ENCODE measurements at places on chromosomes 11 and 22.

- no peak for DNase-seq
These were observed 226.1 kb upstream of the FAT3 start for GRCh38 chr11:91998481-91998880.

DNA sequence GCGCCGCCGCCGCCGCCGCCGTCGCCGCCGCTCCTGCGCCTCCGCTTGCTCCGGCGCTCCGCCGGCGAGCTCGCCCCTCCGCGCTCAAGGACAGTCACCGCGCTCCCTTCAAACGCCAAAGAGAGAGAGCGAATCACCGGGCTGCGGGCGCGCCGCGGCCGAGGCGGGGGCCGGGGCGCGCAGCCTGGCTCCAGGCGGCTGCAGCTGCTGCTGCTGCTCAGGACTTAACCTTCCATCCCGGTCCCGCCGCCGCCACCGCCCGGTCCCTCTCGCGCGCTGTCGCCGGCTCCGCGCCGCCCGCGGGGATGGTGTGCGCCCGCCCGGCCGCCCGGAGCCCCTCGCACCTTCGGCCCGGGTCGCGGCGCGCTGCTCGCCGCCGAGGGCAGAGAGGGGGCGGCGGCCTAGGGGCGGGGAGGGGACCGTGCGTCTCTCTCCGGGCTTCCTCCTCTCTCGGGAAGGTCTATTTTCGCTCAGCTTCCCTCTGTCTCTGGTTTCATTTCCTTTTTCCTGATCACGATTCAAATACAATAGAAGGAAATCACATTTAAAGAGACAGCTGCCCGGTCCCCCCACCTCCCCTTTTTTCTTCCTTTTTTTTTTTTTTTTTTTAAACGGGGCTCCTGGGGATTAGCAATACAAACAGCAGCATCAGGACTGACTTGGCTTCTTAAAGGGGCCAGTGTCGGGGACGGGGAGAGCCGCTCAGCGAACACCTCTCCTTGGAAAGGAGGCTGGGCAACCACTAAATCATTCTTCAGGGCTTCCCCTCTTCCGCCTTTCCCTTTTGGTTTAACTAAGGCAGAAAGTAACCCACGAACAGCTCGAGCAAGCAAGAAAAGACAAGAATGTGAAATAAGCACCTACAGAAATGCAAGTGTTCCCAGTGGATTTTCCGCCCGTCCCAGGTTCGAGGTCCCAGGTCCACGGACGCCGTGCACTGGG, 22.1 kb downstream of the LMO2 start:
- DNase-seq, result peak; percentile 43

GRCh38 chr11:45725121-45725520, 59.7 kb upstream of the CHST1 start:
- DNase-seq, result no peak

DNA sequence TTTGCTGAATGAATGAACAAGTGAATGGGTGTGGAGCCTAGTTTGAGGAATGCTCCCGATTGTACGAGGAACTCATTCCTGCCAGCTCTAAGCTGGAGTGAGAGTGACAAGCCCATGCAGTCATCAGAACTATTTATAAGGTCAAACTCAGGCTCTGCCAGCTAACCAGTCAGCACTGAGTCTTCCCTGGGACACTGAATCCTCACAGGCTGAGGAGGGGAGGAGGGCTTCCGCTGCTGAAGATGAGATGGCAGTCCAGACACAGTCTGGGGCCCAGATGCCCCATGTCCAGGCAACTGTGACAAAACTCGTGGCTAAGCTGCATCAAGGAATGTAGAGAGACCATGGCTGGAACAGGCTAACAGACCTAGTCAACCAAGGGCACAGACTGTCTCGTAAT, 4.0 kb downstream of the LRP4 start:
- no peak for DNase-seq

DNA sequence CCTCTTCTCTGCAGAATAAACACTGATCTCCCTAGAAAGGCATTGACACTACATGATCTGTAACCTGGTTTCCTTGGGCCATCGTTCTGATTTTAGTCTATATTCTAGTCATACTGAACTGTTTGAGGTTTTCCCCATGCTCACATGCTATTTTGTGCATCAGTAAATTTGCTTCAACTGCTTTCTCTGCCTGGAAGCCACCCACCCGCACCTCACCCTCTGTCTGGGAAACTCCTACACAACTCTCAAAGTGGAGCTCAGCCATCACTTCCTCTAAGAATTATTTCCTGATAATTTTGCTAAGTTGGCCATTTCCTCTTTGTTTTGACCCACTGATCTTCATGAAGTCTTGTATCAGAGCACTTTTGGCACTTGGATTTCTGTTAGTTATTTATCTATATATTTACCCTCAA, 36.1 kb downstream of the MMP20 start:
- DNase-seq, result no peak

DNA sequence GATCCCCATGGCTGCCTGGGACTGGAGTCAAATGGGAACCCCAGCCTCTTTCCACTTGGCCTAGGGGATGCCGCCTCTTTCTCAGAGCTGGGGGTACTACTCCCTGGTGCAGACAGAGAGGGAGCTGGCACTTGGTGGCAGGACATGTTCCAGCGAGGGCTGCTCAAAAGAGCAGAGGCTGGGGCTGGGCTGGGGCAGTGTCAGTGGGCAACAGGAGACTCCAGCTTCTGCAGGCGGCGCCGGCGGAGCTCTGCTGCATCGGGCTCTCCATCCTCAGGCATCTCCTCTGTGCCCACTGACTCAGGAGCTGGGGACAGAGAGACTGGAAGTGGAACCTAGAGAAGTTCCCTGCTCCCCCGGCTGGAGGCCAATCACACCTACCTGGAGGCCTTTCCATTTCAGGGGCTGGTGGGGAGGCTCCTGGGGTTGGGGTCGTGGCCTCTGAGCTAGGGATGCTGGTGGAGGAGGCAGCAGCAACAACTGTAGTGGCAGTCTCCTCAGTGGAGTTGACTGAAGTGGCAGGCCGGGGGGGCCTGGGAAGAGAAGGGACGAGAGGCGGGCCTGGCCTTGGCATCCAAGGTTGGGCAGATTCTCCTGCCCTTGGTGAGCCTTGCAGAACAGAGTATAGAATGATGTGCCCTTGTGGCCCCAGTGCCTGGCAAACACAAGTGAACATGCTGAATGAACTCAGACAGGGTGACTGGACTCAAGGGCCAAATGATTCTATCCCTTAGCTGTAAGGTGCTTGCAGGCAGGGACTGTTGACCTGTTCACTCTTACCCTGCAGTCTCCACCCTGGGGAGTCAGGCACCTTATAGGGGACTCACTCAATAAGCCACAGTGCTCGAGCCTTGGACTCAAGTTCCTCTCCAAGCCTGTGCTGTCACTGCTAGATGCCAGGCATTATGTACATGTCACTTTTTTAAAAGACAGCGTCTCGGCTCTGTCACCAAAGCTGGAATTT, 5.9 kb downstream of the SYVN1 start:
- no peak for DNase-seq

GRCh38 chr22:44215287-44215686, 34.6 kb downstream of the PARVG start:
- DNase-seq, result no peak

GRCh38 chr11:9849389-9849788, 185.5 kb downstream of the SWAP70 start:
- no peak for DNase-seq

GRCh38 chr11:19242179-19242932, 1.6 kb upstream of the E2F8 start:
- no peak for DNase-seq

- no peak for DNase-seq
These were observed 1207.2 kb downstream of the LRRC4C start for GRCh38 chr11:40252236-40252635.

- DNase-seq, result no peak
These were observed 144.7 kb upstream of the LMO1 start for GRCh38 chr11:8408151-8408941.

GRCh38 chr22:21094911-21095772, 49.4 kb downstream of the LRRC74B start:
- no peak for DNase-seq

GRCh38 chr11:27330633-27331270, 32.3 kb downstream of the CCDC34 start:
- no peak for DNase-seq

DNA sequence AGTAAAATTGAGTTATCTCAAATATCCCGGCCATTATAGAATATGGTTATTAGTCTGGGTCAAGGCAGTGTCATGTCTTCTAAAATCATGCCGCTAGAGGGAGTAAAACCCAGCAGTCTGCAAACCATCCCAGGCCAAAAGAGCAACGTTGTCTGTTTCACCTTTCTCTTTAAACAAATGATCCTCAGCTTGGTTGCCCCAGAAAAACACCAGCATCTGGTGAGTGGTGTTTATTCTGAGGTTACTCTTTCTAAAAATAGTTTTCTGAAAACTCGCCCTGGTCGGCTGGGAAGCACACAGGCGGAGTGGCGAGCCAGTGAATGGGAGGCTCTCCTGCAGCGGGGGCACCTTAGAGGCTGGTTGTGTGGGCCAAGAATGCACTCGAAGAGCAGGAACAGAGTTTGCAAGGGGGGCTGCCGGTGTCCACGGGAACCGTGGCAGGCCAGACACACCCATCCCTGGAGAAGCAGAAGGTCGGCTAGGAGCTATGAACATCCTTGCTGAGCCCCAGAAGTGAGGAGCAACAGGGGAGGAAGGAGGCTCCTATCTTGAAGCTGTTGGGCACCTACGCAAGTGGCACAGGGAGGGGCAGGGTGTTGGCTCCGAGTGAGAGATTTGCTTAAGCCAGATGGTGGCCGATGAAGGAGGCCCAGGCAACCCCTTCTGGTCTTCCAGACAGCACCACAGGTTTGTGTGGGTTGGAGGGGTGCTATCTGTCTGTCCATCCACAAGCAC, 297.1 kb downstream of the ETS1 start:
- peak; percentile 47 for DNase-seq

- peak; percentile 30 for DNase-seq
These were observed 734 bp downstream of the SNU13 start for GRCh38 chr22:41687901-41688364.

DNA sequence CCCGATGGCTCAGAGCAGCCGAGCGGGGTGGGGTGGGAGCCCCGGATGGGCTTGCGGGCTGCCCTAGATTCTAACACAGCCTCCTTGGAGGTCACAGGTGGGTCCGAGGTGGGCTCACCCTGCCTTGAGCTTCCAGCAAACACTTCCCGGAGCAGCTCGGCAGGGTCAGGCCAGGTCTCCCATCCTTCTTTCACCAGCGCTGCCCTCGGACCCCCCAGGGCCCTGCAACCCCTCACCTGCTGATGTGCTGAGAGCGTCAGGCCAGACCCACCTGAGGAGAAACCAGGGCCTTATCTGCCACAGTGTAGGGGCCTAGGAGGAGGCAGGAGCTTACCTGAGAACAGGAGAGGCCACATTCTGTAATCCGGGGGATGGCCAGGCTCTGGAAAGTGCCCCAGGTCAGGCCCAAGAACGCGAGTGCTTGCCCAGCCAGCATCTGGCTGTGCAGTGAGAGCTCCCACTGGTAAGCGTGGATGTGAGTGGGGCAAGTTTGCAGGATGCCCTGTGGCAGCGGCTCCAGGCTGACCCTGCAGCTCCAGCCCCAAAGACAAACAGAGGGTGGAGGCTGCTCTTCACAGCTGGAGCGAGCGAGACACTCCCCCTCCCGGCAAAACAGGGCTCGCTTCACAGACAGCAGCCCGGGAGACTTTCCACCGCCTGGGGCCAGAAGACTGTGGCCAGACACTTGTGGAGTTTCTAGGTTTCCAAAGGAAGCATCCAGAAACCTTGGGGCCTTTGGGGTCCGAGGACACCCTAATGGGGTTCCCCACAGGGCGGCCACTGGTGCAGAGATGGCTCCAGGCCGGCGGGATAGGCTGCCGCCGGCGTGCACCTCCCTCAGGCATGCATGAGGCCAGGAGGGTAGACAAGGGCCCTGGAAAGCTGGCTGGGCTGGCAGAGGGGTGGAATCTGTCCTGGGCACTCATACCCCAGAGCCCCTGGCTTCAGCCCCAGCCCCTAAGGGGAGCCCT, at the start of gene IL17REL:
IL17REL (minus strand) TSS at position 555 of the 971 bp plus-strand sequence; CDS start at position 436, 119 bp downstream.
- DNase-seq, result no peak

GRCh38 chr11:92681586-92681985, 287.9 kb upstream of the MTNR1B start:
- DNase-seq, result no peak

- peak; percentile 71 for DNase-seq
These were observed 104.1 kb upstream of the E2F8 start for GRCh38 chr11:19344661-19345518.

DNA sequence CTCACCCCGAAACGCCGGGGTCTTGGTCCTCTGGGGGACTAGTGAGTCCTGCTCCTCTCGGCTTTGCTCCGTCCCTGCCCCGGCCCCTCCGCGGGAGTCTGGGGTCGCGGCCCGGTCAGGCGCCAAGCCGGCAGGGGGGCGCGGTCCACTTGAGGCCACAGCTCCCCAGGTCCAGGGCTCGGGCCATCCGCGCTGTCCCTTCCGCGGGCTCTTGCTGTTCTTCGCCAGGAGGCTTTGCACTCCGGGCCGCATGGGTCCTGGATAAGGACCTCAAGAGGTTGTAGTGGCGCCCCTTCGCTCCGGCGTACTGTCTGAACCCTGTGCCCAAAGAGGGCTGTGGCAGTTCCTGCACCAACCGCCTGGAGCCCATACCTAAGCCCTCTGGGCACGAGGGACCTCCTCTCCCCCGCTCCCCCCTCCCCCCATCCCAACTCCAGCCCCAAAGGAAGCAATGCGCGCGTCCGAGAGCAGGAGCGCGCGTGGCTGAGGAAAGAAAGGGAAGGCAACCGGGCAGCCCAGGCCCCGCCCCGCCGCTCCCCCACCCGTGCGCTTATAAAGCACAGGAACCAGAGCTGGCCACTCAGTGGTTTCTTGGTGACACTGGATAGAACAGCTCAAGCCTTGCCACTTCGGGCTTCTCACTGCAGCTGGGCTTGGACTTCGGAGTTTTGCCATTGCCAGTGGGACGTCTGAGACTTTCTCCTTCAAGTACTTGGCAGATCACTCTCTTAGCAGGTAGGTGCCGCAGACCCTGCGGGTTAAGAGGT, at the start of gene ADM:
ADM (plus strand) TSS at position 579 of the 767 bp plus-strand sequence. CDS start 628 bp downstream, outside the sequence.
- DNase-seq, result peak; percentile 96

DNA sequence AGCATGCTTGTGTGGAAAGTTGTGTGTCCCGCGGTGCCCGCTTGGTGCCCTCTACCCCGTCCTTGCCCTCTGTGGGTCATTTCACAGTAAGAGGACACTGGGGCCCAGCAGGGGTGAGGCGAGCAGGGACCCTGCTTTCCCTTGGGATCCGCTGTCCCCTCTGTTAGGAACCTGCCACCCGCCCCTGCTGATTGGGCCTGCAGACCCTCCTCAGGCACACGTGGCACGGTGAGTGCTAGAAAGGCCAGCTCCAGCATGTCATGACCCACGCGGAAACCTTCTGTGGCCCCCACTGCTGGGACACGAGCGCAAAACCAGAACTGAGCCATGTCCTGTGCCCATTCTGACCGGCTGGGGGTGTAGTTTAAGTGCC, 353.1 kb downstream of the TBC1D22A start:
- DNase-seq, result peak; percentile 52

DNA sequence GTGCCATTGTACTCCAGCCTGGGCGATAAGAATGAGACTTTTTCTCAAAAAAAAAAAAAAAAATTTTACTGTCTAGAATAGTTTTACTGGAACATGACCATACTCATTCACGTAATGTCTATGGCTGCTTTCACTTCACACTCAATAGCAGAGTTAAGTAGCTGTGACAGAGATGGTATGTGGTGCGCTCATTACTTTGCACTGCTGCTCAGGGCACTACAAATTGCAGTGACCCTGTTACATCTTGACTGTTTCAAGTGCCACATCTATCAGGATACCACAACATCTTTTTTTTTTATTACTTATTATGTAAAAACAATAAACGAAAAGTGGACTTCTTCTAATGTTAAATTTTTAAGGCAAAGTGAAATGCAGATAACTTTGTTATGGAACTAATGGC, 110.3 kb downstream of the ARHGAP20 start:
- DNase-seq, result no peak
